ENCODE measurements at places on chromosomes 1 and 21. TPM values are rescaled to one million over a fixed set of nuclear protein-coding genes. Genes with fewer than 3 reads are reported as not detected.

DNA sequence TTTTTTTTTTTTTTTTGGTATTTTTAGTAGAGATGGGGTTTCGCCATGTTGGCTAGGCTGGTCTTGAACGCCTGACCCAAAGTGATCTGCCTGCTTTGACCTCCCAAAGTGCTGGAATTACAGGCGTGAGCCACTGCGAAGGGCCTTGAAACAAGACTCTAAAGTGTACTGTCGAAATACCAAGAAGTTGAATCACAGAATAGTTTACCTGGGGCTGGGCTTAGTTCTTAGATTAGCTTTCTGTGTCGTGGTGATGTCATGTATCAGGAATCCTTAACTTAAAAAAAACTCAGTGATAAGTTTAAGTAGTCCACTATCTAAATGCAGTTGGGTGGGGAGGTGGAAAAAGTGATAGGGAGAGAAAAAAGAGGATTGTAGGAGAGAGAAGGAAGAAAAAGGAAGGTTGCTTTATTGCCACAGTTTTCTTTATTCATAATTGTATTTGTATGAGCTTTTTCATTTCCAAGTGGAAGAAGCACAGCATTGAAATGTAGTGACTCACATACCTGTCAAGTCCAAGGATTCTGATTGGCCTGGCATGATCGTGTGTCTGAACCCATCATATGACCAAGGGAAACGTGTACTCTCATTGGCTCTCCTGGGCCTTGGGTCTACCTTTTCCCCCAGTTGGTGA is 13.4 kb downstream of the ITSN1 start:
- peak; percentile 97 for DNase-seq

GSTM5 gene
- polyA plus RNA-seq = 1.2 TPM

DNA sequence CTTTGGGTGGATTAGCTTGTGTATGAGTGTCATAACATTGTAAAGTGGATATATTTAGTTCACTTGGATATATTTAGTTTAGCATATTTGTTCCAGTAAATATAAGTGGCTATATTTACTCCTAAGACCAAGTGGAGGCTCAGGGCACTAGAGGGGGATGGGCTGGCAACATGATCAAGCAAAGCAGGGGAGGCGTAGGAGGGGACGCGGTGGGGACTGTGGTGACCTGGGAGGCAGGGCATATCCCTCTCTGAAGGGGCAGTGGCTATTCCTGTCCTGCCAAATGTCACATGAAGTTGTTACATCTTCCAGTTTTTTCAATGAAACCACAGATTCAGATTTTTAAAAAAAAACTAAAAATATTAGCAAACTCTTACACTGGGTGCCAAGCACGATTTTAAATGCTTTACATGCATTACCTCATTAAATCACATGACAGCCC is 51.9 kb upstream of the EDN2 start:
- DNase-seq = no peak

DNA sequence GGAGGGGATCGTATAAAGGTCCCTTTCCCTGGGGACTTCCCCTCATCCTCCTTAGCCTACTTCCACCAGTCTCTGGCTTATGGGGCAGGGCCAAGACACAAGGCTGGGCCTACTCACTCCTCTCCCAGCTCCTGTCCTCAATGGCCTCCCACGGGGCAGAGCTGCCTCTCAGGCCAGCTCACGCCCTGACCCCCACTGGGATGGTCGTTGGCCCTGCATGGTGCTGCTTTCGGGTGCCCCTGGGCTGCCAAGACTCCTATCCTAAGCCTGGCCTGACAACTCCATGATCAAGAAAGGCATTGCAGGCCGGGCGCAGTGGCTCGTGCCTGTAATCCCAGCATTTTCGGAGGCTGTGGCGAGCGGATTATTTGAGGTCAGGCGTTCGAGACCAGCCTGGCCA is 6.2 kb downstream of the CPLANE2 start:
- no peak for DNase-seq

GPR37L1 gene
- polyA plus RNA-seq = not detected

DNA sequence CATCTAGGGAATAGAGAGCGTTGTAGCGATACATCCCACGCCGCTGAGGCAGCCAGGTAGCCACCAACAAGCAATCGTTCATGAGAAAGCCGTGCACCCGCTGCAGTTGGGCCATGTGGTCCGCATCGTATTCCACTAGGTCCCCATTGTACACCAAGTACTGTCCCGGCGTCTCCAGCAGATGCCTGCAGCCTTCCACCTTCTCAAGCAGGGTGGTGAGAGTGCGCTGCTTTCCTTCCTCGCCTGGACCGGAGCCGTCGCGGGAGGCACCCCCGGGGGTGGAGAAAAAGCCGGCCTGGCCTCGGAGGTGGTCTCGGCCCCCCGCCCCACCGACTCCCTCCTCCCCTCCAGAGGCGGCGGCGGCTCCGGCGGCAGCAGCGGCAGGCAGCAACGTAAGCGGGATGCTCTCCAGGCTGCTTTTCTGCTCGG is 595 bp downstream of the EXOC8 start:
- DNase-seq = no peak

Data from IMR-90 (cell line).